ENCODE measurements at places on chromosomes 2 and 18.
A peak's percentile ranks its signal among the peaks of the same experiment; 100 is the strongest.

GRCh38 chr2:43616967-43617680 lies 19.9 kb upstream of the PLEKHH2 start:
- no peak for DNase-seq

GRCh38 chr18:76514573-76514972 lies 19.5 kb upstream of the ZNF516 start:
- no peak for DNase-seq

DNA sequence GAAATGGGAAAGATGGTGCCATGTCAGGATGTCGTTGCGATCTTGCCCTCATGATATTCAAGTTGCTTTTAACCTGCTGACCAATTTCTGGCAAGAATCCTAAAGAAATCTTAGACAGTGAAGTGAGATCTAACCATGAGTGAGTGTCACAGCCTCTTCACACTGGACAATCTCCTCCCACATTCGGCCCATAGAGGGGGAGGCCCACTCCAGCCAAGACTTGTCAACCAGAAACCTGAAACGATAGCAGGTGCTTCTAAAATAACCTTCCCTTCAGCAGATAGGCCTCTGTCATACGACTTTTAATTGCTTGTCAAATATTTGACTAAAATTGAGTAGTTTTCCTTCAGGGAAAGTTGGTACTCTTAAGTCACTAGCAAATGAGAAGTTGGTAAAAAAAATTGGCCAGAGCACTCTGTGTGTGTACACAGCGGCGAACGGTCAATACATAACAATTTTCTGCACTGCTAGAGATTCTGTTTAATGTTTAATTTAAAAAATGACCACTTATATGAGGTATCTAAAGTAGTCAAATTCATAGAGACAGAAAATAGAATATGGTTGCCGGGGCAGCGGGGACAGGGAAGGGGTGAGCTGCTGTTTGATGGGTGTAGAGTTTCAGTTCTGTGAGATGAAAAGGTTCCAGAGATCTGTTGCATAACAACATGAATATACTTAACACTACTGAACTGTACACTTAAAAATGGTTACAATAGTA lies 110.2 kb downstream of the VAPA start:
- no peak for DNase-seq

GRCh38 chr2:85933753-85934594 lies 45.2 kb upstream of the ST3GAL5 start:
- peak; percentile 91 for DNase-seq

DNA sequence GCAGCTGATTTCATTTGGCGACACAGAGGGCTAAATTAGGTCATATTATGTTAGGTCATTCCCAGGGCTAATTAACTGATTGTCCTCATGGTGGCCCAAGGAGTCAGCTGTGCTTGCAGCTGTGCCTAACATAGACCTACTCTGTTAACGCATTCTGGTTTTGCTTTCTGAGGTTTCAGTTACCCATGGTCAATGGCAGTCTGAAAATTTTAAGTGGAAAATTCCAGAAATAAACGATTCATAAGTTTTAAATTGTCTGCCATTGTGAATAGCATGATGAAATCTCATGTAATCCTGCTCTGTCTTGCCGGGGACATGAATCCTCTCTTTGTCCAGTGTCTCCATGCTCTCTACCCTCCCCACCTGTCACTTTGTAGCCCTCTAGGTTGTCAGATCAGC lies 168.7 kb downstream of the KCNS3 start:
- no peak for DNase-seq

DNA sequence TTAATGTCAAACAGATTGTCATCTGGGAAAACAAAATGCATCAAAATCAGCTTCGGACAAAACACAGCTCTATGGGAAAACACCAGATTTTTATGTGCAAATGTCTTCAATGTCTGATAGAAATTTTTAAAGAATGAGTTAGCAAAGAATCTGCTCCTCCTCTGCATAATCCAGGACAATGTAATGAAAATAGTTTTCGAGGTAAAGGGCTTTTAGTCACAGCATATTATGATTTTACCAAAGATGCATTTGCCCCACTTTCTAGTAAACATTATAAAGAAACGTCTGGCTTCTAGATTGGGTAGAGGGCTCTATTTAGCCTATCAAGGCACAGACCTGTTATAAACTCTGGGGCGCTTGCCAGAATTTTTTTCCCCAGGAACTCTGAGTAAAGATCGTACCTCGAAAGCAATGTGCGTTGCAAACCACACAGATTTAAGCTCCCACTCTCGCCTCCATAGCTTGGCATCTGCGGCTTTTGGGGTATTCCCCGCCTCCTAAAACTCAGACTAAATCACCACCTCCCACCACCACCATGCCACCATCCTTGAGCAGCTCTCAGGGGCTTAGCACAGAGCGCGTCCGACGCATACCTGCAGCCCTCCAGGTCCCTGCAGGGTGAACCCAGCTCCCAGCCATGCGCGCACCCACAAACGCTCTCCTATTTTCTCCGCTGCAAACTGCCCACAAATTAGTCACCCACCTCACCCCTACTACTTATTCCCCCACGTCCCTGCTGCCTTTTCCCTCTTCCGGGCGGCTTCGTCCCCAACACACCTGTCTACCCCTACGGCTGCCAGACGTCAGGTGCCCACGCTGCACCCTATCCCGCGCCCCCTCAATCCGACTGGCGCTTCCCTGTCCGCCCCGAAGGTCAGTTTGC lies 829 bp downstream of the ACVR1C start:
- peak; percentile 6 for DNase-seq

- DNase-seq = no peak
Observed at GRCh38 chr2:208627110-208627884, 220.7 kb downstream of the PTH2R start.

DNA sequence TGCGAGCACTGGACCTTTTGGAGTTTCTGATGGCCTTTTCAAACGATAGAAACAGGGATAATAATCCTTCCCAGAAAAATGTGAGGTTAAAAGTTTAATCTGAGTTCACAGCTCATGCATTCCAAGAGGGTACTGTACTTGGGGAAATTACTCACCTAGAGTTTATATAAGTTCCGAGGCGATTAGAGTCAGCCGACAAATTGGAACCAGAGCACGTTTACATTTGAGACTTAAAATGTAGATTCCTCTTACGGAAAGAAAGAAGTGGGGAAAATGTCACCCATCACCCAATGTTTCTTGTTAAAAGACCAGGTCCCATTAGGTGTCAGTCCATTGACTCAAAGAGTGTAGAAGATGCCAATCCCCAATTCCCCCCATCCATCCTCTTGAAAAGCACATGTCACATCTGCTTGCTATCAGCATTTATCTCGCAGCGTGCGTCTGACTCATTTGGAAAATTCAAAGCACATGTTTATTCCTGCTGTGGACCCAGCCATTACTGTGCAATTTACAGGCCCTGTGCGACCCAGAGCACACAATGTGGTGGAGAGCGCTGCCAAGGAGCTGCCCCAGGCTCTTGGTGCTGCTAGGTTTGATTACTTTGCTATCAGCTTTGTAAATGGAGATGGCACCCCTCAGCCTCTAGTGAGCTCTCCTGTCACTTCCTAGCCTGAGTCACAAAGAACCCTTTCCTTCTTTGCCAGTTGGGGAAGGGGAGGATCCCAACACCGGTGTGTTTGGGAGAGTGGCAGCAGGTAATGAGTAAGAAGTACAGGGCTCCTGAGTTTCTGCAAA lies 104.8 kb downstream of the COLEC12 start:
- DNase-seq = peak; percentile 80

GRCh38 chr2:46857871-46858701 lies 57.5 kb downstream of the MCFD2 start:
- peak; percentile 68 for DNase-seq

DNA sequence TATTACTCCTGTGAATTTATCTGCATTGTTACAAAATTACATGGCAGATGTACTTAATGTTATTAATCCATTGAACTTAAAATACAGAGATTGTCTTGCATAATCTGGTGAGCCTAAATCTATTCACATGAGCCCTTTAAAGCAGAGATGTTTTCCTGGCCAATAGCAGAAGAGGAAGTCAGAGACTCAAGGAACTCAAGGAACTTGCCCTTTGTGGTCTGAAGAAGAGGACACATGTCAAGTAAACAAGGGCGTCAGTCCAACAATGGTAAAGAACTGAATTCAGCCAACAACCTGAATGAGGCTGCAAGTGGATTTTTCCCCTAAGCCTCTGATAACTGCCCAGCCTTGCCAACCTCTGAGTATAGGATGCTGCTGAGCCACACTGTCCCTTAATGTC lies 356.3 kb upstream of the PKDCC start:
- DNase-seq = no peak

- DNase-seq = no peak
Observed at GRCh38 chr2:240615820-240616547, 9.3 kb upstream of the GPR35 start.

GRCh38 chr2:203261326-203262159 lies 22.7 kb downstream of the CYP20A1 start:
- DNase-seq = no peak

DNA sequence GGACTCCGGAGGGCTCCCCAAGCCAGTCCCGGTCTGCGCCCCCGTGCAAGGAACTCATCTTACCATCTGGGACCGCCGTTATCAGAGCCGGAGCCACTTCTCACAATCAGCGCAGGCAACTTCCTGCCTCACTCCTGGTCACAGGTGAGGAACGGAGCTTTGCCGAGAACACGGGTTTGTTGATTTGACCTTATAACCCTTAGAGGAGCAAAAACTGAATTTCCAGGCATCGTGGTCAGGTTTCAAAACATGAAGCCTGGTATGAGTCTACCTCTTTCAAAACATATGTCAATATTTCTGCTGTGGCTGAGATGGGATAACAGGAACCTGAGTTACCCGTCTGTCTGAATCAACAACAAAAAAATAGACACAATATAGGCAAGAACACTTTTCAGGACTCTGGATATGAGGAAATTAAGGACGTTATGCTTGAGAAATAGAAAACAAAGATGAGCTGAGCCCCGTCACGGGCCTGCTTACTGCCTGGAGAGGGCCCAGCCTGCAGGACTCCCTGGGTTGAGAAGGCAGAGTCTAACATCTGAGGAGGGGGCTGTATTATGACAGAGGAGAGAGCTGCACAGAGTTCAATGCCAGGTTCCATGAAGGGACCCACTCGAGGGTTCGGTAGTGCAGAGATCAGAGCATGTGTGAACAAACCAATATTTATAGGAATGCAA lies 148.7 kb downstream of the NDUFA10 start:
- DNase-seq = no peak

GRCh38 chr2:32452338-32453064 lies 95.7 kb downstream of the BIRC6 start:
- DNase-seq = no peak

DNA sequence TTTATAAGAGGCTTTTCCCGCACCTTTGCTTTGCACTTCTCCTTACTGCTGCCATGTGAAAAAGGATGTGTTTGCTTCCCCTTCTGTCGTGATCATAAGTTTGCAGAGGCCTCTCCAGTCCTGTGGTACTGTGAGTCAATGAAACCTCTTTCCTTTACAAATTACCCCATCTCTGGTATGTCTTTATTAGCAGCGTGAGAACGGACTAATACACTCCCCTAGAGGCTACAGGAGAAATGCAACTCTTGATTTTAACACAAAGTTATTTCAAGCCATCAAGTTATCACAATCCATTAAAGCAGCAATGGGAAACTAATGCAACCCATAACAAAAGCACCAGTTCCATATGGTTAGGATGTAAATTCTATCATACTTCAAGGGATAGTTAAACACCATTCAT lies 1378.8 kb upstream of the DDX18 start:
- no peak for DNase-seq

DNA sequence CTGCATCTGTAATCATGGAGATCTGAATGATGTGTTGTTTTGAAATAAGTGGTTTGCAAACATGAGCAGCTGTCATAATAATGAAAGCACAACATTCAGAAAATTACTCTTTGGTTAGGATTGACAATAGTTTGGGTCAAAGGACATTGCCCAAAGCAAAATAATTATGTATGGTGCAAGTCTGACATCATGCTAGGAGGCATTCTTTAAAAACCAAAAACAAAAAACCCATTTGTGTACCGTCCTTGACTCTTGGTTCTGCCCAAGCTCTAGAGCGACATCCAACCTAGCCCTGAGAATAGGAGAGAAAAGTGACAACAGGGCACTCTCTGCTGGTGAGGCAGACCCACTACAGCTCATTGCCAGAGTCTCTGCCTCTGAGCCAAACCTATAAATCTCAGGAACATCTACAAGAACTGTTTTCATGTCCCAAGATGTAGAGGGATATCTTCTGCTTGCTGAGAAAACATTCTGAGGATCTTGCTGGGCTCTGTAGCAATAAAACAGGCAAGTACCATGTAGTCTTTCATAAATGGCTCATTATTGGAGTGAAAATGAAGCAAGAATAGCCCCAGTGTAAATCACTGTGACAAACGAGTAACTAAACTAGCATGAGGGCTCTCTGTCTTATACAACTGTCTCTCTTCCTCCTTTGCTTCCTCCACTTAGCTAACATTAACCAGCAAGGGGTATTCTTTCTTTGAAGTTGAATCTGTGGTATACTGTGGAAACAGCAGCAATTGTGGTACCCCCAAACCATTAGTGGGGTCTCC lies 266.8 kb upstream of the CXCR4 start:
- DNase-seq = peak; percentile 53

DNA sequence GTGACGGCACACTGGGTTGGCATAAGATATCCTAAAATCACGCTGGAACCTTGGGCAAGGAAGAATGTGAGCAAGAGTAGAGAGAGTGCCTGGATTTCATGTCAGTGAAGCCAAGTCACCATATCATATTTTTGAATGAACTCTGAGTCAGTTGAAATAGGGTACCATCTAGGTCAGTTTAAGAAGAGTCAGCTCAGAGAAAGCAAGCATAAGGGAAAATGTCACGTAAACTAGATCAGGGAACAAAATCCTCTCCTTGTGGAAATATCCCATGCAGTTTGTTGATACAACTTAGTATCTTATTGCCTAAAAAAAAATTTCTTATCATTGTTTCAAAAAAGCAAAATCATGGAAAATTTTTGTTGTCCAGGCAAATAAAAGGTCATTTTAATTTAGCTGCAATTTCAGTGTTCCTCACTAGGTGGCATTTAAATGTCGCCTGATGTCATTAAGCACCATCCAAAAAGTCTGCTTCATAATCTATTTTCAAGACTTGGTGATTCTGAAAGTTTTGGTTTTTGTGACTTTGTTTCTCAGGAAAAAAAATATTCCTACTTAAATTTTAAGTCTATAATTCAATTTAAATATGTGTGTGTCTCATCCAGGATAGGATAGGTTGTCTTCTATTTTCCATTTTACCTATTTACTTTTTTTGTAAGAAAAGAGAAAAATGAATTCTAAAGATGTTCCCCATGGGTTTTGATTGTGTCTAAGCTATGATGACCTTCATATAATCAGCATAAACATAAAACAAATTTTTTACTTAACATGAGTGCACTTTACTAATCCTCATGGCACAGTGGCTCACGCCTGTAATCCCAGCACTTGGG lies 19.6 kb downstream of the RSAD2 start:
- DNase-seq = peak; percentile 72

DNA sequence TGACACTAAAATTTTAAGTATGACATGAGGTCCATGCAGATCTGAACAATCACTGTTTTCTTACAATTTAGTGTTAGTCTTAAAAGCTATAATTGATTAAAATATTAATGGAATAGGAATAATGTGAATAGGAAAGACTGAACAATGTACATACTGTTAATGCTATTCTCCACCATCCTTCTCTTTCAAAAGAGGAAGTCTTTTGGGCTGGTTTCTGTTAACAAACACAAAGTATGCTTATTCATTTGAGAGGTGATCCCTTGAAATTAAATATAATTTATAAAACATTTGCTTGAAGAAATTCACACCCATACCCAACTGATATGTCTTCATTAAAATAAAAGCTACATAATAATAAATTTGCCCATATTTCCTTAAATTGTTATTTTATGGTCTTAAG lies 2.3 kb downstream of the STPG4 start:
- DNase-seq = no peak

All from choroid plexus epithelial cell (primary cell).